Psoas muscle (tissue), 8 donors: ENCODE measurements at places on chromosomes 12 and 14. TPM values are rescaled to one million over a fixed set of nuclear protein-coding genes. Genes with fewer than 3 reads are reported as not detected.

MAP1LC3B2 gene
- 4.1 TPM for total RNA-seq

DNA sequence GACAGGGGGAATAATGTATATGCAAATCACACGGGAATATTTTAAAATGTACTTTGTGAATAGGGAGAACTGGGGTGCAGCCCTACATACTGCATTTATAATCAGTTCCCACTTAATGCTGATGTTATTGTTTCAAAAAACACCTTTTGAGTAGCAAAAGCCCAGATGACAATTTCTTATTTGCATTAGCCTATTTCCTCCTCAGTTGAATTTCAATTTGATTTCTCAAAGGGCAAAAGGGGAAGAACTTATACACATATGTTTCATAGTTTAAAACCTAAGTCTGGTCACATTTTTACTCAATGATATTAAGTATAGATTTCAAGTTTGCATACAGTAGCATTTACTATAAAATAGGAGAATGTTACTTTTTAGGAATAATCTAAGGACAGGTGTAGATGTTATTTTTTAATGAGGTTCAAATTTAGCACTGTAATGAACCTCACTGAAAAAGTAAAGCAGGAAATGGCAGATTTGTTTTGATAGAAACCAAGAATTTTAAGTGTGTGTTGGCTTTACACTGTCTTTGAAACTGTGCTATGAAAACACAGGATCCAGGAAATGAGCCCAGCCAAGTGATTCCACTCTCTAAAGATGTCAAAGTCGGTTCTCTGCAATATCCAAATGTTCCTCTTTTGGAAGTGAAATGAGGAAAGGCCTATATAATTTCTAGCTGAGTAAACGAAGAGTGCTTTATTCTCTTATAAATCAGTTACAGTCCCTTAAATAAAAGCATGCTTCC lies 367.4 kb downstream of the BTG1 start:
- DNase-seq = no peak

DNA sequence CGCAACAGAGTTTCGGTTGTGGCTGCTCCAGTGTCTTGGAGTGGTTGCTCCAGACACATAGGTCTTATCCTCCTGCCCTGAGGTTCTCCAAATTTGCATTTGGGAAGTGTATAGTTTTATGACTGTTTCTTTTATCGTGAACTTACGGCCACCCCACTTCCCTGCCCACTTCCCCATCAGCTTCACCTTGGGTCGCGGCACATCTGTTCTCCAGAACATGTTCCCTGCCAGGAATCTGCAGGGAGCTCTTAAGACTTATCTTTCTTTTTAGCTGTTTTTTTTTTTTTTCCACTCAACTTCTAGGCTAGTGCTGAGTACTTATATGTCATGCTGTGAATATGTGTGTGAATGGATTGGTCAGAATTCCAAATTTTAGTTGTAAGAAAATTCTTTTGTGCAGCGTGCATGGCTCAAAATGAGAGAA lies 75.4 kb downstream of the ETV6 start:
- DNase-seq = no peak

GRCh38 chr12:70638639-70639360 lies 1.6 kb upstream of the PTPRB start:
- DNase-seq = no peak

- DNase-seq = no peak
These were observed 106.2 kb downstream of the UNC79 start for GRCh38 chr14:93536945-93537344.

- DNase-seq = no peak
These were observed 2.5 kb upstream of the LRRK2 start for GRCh38 chr12:40222247-40222646.

DNA sequence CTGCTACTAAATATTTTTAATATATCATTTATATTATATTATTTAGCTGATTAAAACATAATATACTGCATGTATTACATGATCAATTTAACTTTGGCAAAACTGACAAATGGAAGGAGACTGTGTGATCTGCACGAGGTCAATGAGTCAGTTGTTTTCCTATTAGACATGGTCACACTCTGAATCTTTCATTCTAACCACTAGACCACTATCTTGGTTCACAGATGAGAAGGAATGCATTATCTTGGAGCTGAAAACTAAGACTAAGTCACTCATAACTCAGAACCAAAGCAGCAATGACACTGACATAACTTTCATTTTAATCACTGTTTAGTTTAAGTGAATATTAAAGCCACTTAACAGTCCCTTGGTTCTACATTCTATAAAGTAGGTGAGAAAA lies 37.4 kb downstream of the GNPTAB start:
- no peak for DNase-seq

DNA sequence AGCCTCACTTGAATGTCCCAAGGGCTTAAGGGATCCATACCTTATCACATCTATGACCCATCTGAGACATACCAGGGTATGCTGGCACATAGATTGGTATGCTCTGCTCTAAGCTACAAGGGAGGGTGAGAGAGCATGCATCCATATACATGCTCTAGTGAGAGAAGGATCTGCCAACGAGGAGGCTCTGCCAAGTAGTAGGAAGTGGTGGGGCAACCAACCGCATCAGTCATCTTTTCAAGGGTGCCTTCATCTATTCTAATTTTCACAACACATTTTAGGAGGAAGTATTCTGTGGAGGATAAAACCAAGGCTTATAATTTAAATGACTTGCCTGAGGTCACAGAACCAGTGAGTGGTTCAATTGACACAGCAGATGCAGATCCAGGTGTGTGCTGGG lies 6.6 kb upstream of the PPM1A start:
- DNase-seq = no peak

CAPS2 gene
- total RNA-seq = 9.8 TPM

- DNase-seq = peak; percentile 93
These were observed 1.1 kb upstream of the NFATC4 start for GRCh38 chr14:24366721-24367513.

ASB2 gene
- 148 TPM for total RNA-seq

NOXRED1 gene
- 0.26 TPM for total RNA-seq

DNA sequence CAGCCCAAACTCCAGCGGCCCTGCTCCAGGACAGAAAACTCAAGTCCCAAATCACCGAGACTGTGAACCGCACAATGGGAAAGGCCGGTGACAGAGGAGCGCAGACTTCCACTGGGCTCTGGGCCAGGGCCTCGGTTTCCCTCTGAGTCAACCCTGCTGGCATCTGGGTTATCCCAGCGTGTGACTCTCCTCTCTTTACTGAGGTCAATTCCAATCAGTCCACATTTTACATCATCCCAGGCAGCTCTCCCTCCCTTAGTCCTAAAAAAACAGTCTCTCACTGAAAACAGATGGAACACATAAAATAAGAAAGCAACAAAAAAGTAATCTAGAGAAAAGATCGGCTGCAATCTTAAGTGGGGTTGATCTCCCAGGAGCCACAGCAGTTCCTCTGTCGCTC lies 36.9 kb downstream of the ITPK1 start:
- DNase-seq = no peak

GRCh38 chr12:6962285-6963015 lies 8.0 kb downstream of the PHB2 start:
- peak; percentile 14 for DNase-seq

ACSM4 gene
- total RNA-seq = not detected

- DNase-seq = no peak
These were observed 88.8 kb downstream of the SINHCAF start for GRCh38 chr12:31236998-31237637.

GRCh38 chr12:2891240-2892053 lies 756 bp downstream of the TULP3 start:
- DNase-seq = peak; percentile 76

- no peak for DNase-seq
These were observed 398.9 kb upstream of the CCDC196 start for GRCh38 chr14:66087231-66087630.

SLC38A4 gene
- 12.8 TPM for total RNA-seq

- no peak for DNase-seq
These were observed 10.0 kb upstream of the RIPK3 start for GRCh38 chr14:24349742-24350141.

- DNase-seq = no peak
These were observed 736 bp upstream of the PHLDA1 start for GRCh38 chr12:76032043-76032981.
